Tibial nerve (tissue), 4 donors: ENCODE measurements at places on chromosomes 7 and 10. TPM values are rescaled to one million over a fixed set of nuclear protein-coding genes. Genes with fewer than 3 reads are reported as not detected.

WEE2 gene
- not detected for total RNA-seq

ACTL6B gene
- not detected for total RNA-seq

TRIM74 gene
- total RNA-seq: not detected

RNF32 gene
- total RNA-seq: 0.42 TPM

TUBAL3 gene
- total RNA-seq: not detected
